ENCODE measurements at places on chromosomes 3 and 15. TPM values are rescaled to one million over a fixed set of nuclear protein-coding genes. Genes with fewer than 3 reads are reported as not detected.

Gene CLEC3B
- 31.9 TPM for polyA plus RNA-seq

Gene CSPG5
- polyA plus RNA-seq: 0.15 TPM

Gene GOLGA8M
- polyA plus RNA-seq: 0.80 TPM

Gene SPTBN5
- 9.5 TPM for polyA plus RNA-seq

Gene NMD3
- polyA plus RNA-seq: 19.2 TPM

Gene DPPA2
- not detected for polyA plus RNA-seq

Gene CYP11A1
- 0.09 TPM for polyA plus RNA-seq

Gene SEMA5B
- polyA plus RNA-seq: 3.5 TPM

Gene TRPM1
- polyA plus RNA-seq: not detected

- DNase-seq: no peak
Observed at GRCh38 chr15:85381850-85382751, 1.7 kb downstream of the AKAP13 start.

- no peak for DNase-seq
Observed at GRCh38 chr15:67827562-67828277, 2.4 kb downstream of the SKOR1 start.

DNA sequence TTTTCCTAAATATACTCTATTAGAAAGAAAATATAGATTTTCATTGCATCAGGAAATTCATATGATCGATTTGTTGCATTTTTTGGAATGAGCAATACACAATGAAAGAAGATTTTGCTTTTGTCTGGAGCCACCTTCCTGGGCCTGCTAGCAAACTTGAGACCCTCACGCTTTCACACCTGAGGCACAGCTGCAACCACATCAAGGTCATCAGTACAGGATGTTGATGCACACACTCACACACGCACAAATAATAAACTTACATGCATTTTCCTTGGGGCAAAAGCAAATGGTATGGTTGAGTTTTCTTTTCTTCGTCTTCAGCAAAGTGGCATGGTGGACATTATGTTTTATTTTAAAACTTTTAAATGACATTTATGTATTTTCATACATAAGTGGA, 64.8 kb upstream of the SATB1 start:
- no peak for DNase-seq

DNA sequence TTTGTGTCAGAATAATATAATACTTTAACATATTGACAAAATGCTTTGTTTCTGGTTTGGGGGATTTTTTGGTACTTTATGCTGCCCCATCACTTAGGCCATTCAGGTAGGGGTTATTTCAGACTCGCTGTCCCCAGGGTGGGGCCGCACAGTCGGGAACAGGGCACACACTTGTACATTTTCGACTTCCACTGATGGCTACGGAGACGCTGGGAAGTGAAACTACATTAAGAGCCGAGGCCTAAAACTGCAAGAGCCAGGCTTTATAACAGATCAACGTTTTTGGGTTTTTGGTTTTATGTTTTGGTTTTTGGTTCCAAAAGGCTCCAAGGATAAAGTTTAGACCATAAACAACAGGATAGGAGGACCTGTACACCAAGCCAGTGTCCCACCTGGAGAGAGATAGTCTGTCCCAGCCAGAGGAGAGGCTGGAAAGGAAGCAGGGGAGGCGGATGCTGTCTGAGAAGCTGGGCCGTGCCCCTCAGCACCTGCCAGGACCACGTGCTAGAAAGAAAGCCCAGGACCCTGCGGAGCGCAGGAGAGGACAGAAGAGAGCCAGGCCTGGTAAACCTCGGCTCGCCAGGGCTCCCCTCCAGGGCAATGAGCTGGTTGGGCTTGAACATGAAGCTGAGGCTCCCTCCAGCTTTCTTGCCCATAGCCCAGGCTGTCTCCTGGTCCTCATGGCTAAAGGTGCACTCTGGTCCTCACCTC, 111.7 kb downstream of the CHSY1 start:
- no peak for DNase-seq

DNA sequence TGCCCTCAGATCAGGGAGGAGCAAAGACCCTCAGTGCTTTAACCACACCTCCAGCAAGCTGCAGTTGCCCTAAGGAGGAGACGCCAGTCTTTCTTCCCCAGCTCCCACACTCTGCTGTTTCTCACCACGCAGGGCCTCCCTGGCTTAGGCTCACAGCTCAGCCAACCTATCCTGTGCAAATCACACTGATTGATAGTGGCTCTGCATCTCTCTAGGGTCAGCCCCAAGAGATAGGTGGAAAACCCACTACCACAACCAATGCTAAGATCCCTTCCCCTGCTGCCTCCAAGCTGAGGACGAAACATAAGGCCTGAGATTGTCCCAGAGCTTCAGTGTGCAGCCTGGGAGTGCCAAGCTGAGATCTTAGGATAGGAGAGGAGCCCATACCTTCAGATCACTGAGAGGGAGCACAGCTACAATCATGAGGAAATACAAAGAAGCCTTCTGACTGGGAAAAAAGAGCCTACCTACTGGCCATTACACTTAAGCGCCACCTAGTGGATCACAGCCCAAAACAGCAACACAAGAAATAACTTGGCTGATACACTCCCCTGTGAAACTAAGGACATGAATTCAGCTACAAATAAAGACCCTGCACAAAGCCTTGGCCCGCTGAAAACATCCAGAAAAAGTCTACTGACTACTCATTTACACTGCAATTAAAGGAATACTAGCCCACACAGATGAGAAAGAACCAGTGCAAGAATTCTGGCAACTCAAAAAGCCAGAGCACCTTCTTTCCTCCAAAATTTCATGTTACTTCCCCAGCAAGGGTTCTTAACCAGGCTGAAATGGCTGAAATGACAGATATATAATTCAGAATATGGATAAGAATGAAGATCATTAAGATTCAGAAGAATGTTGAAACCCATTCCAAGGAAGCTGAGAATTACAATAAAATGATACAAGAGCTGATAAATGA, 271.5 kb upstream of the DCBLD2 start:
- DNase-seq: peak; percentile 11

- no peak for DNase-seq
Observed at GRCh38 chr3:105352976-105353375, 13.7 kb upstream of the ALCAM start.

DNA sequence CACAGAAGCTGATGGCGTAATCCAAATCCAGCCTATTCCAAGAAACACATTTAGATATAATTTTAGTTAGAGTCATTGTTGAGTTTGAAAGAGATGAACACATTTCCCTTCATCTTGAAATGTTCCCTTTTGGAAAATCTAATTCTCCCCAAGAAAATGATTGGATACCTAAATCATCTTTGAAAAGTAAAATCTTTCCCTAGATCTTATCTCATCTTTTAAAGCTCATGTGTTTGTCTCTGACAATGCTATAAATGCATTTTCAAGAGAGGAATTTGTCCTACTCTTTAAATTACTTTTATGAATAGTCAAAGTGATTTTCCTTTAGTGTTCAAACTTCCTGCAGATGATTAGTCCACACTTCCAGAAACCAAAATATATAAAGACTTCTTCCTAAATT, 82.6 kb upstream of the CNTN6 start:
- DNase-seq: no peak

DNA sequence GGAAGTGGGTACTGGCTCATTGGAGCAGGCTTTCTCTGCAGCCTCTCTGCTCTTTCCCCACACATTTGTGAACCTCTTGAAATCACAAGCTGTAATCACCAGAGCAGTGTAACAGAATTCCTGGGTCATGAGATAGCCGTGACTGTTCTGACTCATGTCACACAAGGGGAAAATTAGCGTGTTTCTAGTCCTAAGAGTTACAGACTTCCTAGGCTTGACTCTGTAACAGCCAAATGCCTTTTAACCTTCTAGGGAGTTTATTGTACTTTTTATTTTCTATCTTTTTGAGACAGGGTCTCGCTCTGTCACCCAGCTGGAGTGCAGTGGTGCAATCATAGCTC, 54.7 kb upstream of the TRAK1 start:
- no peak for DNase-seq

DNA sequence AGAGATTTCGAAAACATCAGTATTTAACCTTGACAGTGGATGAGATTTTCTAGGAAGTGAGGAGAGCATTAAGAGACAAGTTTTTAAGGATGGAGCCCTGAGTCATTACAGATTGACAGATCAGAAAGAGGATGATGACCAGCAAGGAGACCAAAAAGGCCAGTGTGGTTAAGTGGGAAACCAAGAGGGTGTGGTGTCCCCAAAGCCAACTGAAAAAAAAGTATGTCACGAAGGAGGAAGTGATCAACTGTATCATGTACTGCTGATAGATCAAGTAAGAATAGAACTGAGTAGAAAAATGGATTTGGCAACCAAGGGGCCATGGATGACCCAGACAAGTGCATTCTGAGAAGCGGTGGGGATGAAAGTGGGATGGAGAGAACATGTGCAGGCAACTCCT, 491.8 kb downstream of the FHIT start:
- DNase-seq: no peak

DNA sequence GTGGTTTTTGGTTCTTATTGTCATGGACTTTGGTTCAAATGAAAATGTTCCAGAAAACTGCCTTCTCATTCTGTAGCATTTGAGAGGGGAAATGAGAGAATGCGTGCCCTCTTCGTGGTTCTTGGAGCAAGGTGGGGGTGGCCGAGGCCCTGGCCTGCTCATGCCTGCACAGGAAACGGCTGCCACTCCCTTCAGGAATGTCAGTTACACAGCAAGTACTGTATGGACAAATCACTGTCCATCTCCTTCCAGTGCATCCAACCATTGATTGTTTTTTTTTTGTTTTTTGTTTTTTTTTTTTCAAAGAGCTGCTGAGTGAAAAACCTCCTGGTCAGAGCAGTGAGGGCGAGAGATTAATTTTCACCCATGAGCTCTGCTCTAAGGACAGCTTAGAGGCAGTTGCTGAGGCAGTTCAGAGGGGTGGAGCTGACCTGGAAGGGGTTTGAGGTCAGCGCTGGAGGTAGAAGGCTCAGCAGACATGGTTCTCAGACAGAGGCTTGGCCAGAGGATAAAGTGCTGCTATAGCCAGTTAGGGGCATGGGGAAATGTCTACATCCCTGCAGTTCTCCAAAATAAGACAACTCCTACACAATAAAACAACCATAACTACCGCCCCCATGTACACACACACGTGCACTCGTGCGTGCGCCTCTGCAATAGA, 20.2 kb upstream of the KIF23 start:
- no peak for DNase-seq

- no peak for DNase-seq
Observed at GRCh38 chr3:32113566-32113965, 7.1 kb downstream of the GPD1L start.

DNA sequence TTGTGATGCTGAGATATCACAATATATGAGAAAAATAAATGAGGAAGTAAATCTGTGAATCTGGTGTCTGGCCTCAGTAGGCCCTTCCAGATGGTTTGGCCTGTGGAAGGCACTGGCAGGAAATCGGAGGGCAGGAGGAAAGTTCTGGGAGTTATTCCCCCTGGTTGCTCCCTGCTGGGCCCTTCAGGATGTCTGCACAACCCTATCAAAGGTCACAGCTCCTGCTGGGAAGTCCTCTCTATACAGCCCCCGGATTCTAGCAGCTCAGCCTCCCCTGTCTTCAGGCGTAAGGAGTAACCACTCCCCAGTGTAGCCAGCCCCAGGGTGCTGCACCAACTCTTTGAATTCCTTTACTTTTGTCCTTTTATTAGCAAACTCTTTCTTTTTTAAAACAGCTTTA, 56.2 kb downstream of the WNT7A start:
- no peak for DNase-seq

- no peak for DNase-seq
Observed at GRCh38 chr3:142117056-142117851, 32.1 kb downstream of the TFDP2 start.

- DNase-seq: no peak
Observed at GRCh38 chr3:5194801-5195509, 7.4 kb downstream of the EDEM1 start.

GRCh38 chr15:86229936-86230335, 150.3 kb downstream of the AGBL1 start:
- no peak for DNase-seq

- no peak for DNase-seq
Observed at GRCh38 chr3:89411201-89411600, 303.8 kb downstream of the EPHA3 start.

GRCh38 chr3:148974726-148975125, 16.6 kb upstream of the GYG1 start:
- no peak for DNase-seq

DNA sequence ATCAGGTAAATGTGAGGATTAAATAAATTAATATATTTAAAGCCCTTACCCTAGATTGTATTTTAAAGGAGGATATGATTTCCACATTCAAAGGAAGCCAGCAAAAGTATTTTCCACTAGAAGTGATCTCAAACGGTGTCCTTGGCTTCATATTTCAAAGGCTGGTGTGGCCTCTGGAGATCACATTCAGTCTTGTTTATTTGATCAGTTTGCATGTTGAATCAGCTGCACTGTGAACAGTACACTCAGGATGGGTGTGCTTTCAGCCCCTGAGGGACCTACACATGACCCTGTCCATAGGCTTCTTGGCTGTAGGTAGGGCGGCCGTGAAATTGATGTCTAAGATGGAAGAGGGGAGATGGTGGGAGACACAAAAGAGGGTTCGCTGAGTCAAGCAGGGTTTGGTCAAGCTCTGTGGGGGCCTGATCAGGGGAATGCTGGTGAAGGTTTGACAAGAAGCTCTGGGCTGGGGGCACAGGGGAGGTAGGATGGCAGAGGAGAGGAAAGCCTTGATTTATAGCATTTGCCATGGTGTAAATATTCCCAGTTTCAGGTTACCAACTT, 21.9 kb downstream of the CYP8B1 start:
- no peak for DNase-seq

GRCh38 chr15:81152339-81152738, 18.3 kb downstream of the CFAP161 start:
- DNase-seq: no peak

- DNase-seq: peak; percentile 24
Observed at GRCh38 chr15:67792250-67792942, 32.9 kb upstream of the SKOR1 start.

DNA sequence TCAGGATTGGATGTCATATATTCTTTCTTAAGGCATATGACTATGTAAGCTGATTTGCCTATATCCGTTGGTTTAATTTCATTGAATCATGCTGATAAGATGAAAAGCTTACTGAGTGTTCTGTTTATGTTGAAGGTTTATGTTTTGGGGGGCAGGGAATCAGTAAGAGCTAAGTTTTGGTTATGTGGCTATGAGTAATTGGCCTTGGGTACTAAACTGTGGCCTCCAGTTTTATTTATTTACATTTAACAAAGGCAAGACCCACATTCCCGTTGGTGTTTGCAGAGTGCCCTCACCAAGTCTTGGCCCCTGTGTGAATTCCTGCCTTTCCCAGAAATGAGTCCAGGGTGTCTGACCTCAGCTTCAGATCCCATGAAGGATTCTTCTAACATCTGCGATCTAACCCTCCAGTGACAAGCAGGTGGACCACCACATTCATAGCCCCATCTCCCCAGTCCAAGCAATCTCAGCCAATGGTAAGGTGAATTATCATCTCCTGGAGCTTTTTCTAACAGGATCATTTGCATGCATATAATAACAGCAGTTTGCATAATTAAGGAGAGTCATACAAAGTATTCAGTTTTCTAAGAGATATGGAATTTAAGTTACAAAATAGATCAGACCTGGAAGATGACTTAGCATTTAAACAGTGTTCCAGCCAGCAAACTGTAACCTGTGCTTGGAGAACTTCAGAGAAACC, 27.4 kb downstream of the GLDN start:
- DNase-seq: no peak

- DNase-seq: no peak
Observed at GRCh38 chr3:156627946-156628569, 46.3 kb upstream of the TIPARP start.
